ENCODE measurements at places on chromosomes 1 and 21. TPM values are rescaled to one million over a fixed set of nuclear protein-coding genes. Genes with fewer than 3 reads are reported as not detected.

- no peak for DNase-seq
Observed at GRCh38 chr1:98005326-98006010, 84.6 kb upstream of the DPYD start.

DNA sequence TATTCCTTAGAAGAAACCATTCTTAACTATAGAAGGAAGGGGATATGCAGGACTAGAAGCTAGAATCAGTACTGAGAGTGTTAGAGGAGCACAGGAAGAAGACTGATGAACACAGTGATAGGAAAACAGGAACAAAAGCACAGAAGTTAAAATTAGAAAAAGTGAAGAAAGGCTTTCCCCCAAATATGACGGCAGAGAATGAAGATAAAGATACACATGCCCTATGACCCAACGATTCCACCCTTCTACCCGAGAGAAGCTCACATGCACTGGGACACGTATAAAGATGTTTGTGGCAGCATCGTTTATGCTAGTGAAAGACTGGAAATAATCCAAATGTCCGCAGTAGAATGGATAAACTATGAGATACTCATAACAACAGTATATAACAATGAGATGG lies 74.2 kb downstream of the DTL start:
- DNase-seq, result no peak

- no peak for DNase-seq
Observed at GRCh38 chr1:1554550-1554925, 14.1 kb upstream of the TMEM240 start.

Gene CFHR3
- not detected for total RNA-seq

GRCh38 chr1:58104960-58105359 lies 441.6 kb downstream of the OMA1 start:
- DNase-seq, result no peak

Gene ZNF670
- total RNA-seq, result 6.9 TPM

Gene C1orf53
- total RNA-seq, result 4.2 TPM

DNA sequence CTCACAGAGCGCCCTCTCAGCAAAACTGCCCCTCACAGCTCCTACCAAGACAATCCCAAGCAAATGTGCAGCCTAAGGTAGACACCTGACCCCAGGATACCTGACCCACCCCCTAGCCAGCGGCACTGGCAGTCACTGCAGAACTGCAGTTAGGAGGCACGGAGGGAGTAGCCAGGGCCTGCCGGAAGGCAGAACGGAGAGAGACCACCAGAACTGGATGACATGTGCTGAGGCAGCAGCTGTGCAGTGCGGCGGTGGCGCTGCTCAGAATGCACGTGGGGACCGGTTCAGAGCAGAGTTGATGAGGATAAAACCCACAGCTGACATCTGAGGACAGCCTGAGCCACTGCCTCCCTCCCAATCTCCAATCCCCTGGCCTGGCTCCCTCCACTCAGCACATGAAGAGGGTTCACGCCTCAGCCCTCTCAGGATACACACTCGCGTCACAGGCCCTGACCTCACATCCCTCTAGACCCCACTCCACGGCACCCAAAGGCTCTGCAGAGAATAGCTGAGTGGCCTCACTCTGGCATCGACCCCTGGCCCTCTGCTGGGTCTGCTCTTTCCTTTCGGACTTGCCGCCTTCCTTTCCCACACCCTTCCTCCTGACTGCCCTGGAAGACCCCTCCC lies 29.6 kb downstream of the UBE2G2 start:
- no peak for DNase-seq

Gene RHD
- total RNA-seq, result not detected

- no peak for DNase-seq
Observed at GRCh38 chr1:224626042-224626441, 9.9 kb downstream of the CNIH3 start.

DNA sequence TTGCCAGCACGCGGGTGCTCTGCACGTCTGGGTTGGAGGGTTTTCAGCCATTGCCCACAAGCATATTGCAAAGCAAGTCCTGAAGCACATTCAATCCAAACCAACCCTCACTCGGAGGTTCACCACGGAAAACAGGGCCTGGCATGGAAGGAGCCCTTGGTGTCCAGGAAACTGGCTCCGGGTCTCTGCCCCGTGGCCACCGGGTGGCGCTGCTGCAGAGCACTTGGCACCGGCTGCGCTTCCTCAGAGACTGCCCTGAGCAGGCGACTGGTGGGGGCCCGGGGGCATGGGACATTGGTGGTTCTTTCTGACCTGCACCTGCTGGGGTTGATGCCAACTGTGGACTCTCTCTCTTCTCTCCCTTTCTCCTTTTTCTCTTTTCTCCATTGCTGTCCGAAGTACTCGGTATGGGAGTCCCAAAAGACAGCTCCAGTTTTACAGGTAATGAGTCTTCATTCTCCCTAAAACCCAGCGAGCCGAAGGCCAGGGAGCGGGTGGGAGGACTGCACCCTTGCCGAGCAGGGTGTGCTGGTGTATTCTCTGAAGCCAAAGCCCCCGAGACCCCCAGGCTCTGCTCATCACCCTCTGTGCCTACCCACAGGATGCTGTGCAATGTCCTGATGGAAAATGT lies 4.1 kb upstream of the KCNAB2 start:
- DNase-seq, result no peak

GRCh38 chr1:93749894-93750301 lies 68.3 kb upstream of the BCAR3 start:
- peak; percentile 18 for DNase-seq

DNA sequence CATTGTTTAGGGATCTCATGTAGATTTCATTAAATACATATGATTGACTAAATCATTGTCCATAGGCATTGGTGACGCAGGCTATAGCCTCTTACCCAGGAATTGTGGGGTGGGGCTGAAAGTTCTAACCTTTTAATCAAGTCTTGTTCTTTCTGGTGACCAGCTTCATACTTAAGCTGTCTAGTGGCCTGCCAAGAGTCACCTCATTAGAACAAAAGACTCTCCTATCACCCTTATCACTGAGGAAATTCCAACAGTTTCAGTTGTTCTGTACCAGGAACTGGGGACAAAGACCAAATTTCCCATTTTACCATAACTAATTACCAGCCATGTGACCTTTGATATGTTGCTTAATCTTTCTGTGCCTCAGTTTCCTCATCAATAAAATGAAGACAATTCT lies 298.5 kb downstream of the PBX1 start:
- DNase-seq, result no peak

Gene RHBG
- 5.7 TPM for total RNA-seq

DNA sequence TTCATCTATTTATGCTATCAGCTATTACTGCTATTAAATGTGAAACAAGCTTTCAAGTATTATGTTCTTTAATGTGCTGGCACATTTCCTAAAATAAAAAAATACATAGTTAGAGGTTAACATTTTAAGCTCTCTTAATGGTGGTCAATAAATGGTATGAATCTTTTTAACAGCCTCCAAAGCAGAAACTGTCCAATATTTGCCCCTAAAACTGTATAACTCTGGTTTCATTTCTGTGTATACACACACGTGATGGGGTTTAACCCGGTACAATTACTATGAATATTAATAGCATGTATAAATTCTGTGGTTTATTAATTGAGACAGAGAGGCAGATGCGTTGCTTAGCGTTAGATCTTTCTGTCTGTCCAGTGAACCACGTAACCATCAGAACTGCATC lies 2.2 kb downstream of the ESRRG start:
- DNase-seq, result no peak

Gene DMRTA2
- total RNA-seq, result not detected

GRCh38 chr1:32426489-32427255 lies 32.4 kb upstream of the BSDC1 start:
- DNase-seq, result no peak

Gene NPPA
- total RNA-seq, result not detected

GRCh38 chr1:110872745-110873720 lies at the start of gene CD53:
TSS of gene CD53 (plus strand) at chr1:110873148. CDS start at chr1:110891409, 18,261 bp downstream.
- no peak for DNase-seq

- DNase-seq, result no peak
Observed at GRCh38 chr1:92273039-92273438, 25.7 kb downstream of the GLMN start.

Gene SEMA6C
- total RNA-seq, result 8.2 TPM

DNA sequence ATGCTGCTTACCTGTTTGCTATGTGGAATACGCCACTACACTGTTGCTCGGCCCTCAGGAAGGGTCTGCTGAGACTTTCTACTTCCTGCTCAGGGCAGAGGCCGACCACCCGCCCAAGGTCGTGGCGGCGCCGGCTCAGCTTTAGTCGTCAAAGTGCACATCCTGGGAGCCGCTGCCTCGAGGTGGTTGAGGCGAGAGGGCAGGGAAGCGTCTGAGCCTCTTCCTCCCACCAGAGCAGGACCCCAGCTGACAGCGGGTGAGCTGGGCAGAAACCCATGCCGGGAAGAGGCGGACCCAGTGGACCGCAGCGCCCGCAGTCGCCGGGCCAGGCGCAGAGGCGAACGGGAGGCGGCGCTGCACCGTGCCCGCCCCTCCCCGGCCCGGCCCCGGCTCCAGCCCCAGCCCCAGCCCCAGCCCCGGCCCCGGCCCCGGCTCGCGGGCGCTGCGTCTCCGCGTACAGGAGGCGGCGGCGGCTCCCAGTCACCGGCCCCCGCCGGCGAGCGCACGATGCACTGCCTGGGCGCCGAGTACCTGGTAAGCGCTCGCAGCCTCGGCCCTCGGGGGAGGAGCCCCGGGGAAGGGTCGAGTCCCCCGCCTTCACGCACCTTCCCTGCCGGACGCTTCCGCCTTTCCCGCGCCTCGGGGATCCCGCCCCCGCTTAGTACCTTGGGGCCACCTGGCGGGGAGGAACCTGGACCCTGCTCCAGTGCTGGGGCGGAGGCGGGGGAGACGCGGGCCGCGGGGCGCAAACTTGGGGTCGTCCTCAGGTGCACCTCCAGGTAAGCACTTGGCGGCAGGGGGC lies at the start of gene SLC44A3:
SLC44A3 (plus strand) TSS at position 413 of the 802 bp plus-strand sequence; CDS start at position 508, 95 bp downstream.
- no peak for DNase-seq

DNA sequence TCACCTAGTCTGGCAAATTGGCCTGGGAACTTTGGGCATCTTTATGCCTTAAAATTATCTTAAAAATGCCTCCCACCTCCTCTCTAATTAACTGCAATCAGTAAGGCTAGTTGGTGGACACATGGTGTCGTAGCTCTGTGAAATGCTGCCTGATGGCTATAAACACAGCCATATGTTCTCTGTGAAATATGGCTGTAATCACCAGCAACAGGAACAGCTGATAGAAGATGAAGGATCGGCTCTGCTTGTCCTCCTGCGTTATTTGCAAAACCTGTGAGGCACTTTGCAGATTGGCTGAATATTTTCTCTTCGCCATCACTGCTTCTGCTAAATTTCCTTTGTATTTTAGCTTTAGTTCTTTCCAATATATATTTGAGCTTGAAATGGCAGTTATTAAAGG lies 419.6 kb downstream of the RWDD3 start:
- DNase-seq, result no peak

DNA sequence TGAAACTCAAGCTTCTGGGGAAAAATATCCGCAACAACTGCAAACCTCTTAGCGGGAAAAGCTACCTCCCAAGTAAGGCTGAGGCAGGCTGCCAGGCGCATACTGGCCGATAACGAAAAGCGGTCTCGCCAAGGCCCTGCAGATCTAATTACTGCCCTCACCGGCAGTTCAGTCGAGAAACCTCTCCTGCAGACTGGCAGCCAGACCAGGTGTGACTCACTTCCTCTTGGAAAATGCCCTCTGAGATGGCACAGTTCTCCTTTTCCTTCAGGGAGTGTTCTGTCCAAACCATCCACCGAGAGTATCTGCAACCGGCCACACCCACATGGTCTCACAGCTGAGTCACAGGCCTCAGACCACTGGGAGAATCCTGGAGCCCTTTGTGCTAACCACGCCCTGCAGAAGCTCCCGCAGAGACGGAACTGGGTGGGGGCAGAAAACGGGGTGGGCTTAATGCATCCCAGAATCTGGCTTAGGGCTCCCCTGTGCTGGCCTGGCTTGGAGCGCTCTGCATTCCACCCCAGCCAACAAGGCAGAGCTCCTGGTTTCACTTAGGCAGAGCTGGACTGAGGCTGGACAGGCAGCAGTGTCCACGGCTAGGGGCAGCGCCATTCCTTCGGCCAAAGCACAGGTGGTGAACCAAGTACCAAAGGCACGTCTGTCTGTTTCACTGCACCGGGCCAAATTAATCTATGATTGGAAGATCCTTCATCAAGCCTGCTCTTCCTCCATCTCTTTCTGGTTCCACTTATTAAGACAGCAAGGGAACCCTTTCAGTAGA lies 1.2 kb downstream of the S100A10 start:
- DNase-seq, result peak; percentile 99

DNA sequence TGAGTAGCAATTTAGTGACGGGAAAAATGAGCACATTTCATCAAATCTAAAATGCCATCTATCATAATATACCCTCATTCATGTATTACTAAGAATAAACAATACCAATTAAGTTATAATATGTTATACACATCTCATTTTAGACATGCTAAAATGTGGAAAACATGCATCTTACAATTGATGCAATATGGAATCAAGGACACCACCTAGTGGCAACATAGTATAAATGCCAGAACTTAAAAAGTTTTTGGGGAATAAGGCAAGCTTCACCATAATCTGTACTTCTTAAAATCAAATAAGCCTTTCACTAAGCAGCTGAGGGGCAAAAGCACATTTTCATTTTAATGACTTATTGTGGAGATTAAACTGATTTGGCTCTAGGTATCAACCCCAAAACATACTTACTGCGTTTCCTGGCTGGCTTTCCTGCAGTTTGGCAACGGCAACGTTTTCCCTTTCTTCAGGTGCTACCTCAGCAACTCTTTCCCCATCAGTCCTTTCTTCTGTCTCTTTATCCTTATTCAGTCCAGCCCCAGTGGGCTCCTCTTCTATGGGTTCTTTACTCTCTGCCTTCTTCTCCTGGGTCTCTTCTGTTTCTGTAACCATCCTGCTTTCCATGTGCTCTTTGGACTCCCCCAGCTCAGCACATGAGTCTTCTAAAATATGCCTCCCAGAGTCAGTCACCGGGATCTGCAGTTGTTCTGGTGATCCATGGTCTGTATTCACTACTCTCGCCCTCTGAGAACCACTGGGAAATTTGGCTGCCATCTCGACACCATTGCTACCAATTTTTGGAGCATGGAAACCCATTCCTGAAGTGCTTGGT lies 11.4 kb downstream of the SDE2 start:
- DNase-seq, result peak; percentile 44

DNA sequence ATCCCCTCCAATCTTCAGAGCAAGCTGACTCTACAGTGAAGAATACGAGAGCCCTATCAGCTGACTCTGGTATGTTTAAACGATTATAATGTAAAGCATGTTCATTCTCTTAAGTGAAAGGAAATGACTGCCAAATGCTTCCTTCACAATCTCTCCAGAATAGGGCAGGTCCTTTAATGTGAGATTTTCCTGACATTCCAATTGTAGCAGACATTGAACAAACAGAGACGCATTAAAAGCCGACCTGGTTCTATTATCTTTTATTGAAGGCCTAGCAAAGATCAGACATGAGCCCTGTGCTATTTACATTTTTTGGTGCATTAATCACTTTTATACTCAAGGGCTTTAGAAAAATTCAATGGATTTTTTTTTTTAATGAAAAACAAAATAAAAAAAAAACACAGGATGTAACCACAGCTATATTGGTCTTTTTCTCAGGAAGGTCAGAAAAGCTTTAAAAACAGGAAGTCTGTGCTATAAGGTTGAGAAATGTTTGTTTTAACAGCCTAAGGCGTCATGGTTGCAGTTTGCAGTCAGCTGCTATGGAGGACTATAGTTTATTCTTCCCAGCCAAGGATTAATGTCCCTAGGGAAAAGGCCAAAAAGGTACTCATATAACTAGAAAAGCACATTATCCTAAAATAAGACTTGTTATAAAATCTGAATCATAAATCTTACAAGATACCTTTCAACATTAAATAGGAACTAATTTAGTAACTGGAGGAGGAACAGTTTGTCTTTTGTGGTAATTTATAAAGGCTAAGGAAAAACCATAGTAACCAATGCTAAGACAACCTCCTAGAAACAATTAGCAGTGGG lies 104.8 kb downstream of the RERE start:
- no peak for DNase-seq

Data from HCT116 (cell line).